ENCODE measurements at places on chromosomes 7 and 10. TPM values are rescaled to one million over a fixed set of nuclear protein-coding genes. Genes with fewer than 3 reads are reported as not detected.

Gene IFIT1
- total RNA-seq, result 0.09 TPM

Gene ERCC6
- 26.2 TPM for total RNA-seq

Gene AEBP1
- 38.7 TPM for total RNA-seq

Gene CYP3A5
- not detected for total RNA-seq

Gene OR2A12
- total RNA-seq, result not detected

Gene PITRM1
- total RNA-seq, result 76.4 TPM

Gene ARPC1A
- total RNA-seq, result 83.4 TPM

Gene NUPR2
- not detected for total RNA-seq

Gene CALY
- not detected for total RNA-seq

Gene CALD1
- 10.1 TPM for total RNA-seq

Gene FAM24B
- 15.6 TPM for total RNA-seq

Gene ARHGAP19
- total RNA-seq, result 29.9 TPM

Gene ZNF488
- total RNA-seq, result 1.7 TPM

Gene TMEM139
- 1.1 TPM for total RNA-seq

Gene LRMDA
- total RNA-seq, result not detected

Gene GOLGA7B
- 0.34 TPM for total RNA-seq

Measured in activated T-helper 2 cell treated with anti-CD3 and anti-CD28 coated beads, Interferon-gamma antibody, Interleukin-2, Interleukin-4, amounts not matched to agents 10 μg/mL and 5 μg/mL and 100 μg/mL, durations not matched to agents 14 hours and 24 hours and 36 hours (primary cell).